ENCODE measurements at places on chromosomes 7 and 10.

- DNase-seq = no peak
These were observed 170.1 kb downstream of the EBF3 start for GRCh38 chr10:129793996-129794395.

- DNase-seq = no peak
These were observed 140.2 kb upstream of the TNS3 start for GRCh38 chr7:47722126-47722525.

DNA sequence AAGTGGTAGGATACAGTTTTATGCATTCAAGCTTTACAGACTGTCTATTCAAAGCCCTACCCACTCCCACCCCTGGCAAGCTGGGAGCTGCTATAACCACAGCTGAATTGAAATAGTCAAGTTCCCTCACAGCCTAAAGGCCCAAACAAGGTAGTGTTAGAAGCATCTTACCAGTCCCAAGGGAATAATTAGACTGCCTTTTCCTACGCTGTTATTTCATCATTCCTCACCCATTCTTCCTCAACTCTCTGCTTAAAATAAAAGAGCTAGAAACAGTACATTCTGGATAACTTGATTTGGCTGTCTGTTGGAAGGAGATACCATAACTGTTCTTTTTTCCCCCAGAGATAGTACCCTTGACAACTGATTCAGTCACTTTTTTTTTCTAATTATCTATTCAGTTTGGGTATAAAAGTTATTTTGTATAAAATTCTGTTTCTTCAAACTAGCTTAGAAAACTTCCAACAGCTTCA, 54.0 kb downstream of the RAPGEF5 start:
- DNase-seq = no peak

DNA sequence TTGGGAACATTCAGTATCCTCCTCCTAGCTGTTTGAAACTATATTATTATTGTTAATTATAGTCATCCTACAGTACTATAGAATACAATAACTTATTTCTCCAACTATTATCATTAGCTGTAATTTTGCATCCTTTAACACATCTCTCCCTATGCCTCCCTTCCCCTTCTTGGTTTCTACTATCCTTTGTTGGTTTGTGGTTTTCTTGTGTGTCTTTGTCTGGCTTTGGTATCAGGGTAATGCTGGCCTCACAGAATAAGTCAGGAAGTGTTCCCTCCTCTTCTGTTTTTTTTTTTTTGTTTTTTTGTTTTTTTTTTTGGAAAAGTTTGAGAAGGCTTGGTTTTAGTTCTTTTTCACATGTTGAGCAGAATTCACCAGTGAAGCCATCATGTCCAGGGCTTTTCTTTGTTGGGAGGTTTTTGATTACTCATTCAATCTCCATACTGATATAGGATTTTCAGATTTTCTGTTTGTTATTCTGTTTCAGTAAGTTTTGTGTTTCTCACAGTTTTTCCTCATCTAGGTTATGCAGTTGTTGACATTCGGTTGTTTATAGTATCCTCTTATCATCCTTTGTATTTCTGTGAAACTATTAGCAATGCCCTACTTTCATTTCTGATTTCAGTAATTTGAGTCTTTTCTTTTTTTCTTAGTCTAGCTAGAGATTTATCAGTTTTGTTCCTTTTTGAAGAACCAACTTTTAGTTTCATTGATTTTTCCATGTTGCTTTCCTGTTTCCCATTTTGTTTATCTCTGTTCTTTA, 21.6 kb downstream of the C1GALT1 start:
- DNase-seq = no peak

DNA sequence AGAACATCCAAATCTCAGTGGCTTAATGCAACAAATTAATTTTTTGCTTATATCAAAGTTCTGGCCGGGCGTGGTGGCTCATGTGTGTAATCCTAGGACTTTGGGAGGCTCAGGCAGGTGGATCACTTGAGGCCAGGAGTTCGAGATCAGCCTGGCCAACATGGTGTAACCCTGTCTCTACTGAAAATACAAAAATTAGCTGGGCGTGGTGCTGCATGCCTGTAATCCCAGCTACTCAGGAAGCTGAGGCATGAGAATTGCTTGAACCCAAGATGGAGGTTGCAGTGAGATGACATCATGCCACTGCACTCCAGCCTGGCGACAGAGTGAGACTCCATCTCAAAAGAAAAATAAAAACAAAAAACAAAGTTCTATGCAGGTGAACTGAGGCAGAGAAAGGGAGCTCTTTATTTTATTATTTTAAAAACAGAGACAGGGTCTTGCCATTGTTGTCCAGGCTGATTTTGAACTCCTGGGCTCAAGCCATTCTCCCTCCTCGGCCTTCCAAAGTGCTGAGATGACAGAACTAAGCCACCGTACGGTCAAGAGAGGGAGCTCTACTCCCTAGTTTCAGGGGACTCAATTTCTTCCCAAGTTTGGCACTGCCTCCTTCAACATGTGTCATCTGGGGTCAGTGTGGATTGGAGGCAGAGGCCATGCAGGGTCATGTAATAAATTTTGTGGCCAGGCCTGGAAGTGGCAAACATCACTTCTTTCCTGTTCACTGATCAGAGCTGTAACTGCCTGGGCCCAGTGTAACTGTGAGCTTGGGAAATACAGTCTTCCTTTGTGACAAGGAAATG, 2.4 kb downstream of the ADCK2 start:
- peak; percentile 53 for DNase-seq

- no peak for DNase-seq
These were observed 18.0 kb downstream of the NUDT5 start for GRCh38 chr10:12177642-12178041.

GRCh38 chr10:118900617-118901016, 128.9 kb upstream of the NANOS1 start:
- no peak for DNase-seq

- DNase-seq = no peak
These were observed 1.7 kb downstream of the RBP4 start for GRCh38 chr10:93599335-93599734.

GRCh38 chr10:60937784-60938654, 6.0 kb downstream of the RHOBTB1 start:
- no peak for DNase-seq

DNA sequence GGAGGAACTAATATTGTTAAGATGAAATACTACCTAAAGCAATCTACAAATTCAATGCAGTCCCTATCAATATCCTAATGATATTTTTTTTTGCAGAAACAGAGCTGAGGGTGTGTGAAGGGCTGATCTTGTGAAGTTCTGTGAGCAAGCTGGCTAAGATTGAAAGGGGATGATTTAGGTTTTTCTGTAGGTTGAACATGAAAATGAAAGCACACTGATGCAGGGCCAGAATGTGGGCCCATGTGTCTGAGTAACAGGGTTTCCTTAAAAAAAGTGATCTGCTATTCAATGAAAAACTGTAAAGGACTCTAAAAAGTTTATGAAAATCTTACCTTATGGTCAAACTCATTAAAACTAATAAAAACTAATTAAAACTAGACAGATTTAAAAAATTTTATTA, 47.4 kb downstream of the GRB10 start:
- no peak for DNase-seq

GRCh38 chr10:98920807-98921206, 314.8 kb downstream of the HPSE2 start:
- DNase-seq = no peak

All from GM04503 (cell line).